ENCODE measurements at places on chromosomes 16 and 17. TPM values are rescaled to one million over a fixed set of nuclear protein-coding genes. Genes with fewer than 3 reads are reported as not detected.

GRCh38 chr16:47916266-47916665 is 239.5 kb downstream of the ABCC12 start:
- no peak for DNase-seq

MYCBPAP gene
- 4.5 TPM for polyA plus RNA-seq

DNA sequence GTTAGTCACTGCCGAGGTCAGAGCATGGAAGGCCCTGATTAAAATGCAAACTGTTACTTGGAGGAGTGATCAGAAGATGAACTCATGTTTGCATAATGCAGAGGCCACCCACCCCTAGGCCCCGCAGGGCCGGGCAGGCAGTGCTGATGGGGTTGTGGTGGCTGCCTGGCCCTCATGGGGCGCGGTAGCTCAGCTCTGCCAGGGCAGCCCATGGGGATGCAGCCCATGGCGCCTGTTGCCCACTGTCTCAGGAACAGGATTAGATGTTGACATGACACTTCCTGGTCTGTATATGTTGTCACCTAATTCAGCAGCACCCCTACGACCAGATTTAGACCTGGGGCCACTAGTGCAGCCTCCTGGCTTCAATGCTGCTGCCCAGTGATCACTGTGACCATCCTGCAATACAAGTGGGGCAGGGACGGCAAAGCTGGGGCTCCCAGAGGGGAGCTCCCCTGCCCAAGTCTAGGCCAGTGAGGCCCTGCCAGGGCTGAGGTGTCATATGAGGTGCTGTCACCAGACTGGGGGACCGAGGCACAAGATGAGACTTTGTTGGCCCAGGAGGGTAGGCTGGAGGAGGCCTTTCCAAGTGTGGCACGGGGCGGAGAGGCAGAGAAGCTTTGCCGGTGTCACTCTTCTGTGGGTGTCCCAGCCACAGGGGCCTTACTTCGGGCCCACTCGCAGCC is 49.1 kb downstream of the RAI1 start:
- no peak for DNase-seq

GRCh38 chr16:57345021-57345420 is 13.6 kb upstream of the CCL22 start:
- DNase-seq, result peak; percentile 37

CCL2 gene
- polyA plus RNA-seq, result not detected

DNA sequence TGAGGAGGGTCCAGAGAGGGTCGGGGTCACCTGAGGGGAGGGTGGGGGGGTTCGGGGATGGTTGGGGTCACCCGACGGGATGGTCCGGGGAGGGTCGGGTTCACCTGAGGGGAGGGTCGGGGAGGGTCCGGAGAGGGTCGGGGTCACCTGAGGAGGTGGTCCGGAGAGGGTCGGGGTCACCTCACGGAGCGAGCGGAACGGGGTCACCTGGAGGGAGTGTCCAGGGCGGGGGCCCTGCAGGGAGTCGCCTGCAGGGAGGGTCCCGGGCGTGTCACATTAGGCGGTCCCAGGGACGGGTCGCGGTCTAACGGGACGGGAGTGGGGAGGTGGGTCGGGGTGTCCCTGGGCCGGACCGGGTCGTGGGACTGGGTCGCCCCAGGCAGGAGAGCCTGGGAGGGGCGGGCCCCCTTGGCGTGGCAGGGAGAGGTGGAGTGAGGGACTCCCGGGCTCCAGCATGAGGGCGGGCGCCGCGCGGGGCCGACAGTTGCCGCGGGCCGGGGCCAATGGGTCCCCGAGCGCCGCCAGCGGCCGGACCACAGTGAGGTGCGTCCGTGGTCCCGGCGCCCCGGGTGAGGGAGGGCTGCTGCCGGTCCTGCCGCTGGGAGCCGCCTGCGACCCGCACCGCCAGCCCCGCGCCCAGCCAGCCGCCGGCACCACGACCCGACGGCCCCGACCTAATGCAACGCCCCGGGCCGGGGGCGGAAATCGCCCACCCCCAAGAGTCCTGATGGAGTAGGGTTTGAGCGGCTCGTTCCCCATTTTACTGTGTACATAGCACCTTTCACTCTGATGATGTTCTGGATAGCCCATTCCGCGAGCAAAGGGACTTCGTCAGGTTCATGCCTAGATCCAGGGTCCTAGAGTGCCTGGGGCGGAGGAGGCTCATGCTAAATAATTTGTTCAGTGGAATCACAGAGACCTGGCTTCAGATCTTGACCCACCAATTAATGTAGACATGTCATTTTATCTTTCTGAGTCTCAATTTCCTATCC is 1.2 kb upstream of the ABCA3 start:
- DNase-seq, result no peak

GRCh38 chr16:35559911-35560636 is 2100.7 kb downstream of the TP53TG3F start:
- no peak for DNase-seq

DNA sequence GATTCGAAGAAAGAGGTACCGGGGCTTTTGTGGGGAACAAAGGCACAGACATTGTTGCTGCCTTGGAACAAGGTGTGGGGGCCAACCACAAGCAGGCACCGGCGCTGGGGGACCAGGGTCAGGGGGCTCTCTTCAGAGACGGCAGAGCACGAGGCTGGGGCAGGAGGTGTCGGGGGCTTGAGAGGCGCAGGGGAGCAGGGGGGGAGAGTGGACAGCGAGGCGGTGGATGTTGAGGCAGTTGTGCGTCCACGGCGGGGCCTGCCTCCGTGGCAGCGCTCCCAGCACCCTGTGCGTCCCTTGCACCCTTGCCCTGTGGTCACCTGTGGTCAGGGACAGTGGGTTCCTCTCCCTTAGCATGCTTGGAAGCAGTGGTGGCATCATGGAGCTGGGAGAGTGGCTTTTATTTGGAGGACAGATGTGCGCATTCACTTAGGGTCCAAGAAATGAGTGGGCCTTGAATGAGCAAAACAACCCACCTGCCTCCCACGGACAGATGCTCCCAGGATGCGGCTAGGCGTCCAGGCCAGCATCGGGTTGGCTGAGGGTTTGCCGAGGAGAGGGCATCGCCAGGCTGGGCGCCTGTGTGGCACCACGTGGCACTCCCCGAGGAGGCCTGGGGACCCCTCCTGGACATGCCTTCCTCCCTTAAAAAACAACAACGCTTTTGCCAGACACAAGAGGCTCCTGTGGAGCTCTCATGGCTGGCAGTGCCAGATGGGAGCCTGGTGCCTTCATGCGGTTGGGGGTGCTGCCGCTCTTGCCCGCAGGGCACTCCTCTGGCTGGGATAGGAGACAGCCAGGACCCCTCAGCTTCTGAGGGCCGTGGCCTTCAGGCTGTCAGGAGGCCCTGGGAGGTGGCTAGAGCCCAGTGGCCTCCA is 113.0 kb downstream of the BANP start:
- no peak for DNase-seq

All from mammary epithelial cell (primary cell).